ENCODE measurements at places on chromosomes 7 and 10.

DNA sequence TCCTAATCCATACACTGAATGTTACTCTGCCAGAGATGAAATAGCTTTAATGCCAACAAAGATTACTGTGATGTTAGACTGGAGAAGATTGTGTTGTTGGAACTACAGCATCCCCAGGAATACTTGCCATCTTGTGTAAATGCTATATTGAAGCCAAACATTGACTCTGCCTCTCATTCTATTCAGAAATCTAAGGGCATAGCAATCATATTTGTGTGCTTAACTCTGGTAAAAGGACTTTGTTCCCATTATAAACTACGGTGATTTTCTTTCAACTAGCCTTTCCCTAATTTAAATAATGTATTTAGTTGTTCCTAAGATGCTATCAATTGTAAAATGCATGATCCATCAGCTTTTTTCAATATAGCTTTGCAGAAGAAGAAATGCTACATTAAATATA, 498.4 kb upstream of the LRRN3 start:
- no peak for DNase-seq

DNA sequence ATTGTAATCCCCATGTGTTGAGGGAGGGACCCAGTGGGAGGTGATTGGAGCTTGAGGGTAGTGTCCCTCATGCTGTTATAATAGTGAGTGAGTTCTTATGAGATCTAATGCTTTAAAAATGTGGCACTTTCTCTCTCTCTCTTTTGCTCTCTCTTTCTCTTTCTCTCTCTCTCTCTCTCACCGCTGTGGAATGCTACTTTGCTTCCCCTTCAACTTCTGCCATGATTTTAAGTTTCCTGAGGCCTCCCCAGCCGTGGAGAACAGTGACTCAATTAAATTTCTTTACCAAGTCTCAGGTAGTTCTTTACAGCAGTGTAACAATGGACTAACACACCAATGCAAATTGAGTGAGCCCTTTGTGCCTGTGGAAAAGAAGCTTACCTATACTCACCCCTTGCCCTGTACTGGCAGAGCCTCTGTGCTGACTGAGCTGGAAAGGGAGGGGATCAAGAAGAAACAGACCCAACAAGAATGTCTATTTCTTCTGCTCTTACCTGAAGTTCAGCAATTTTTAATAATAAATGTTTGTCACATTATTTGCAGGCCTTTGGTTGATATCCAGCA, 642.5 kb upstream of the KCND2 start:
- no peak for DNase-seq

- peak; percentile 60 for DNase-seq
Measured at GRCh38 chr10:100370714-100371481, 23.9 kb downstream of the SCD start.

GRCh38 chr7:97024209-97025129, at the start of gene DLX5:
DLX5 (minus strand) TSS chr7:97024831; CDS start chr7:97024623, 208 bp downstream.
- DNase-seq = no peak

DNA sequence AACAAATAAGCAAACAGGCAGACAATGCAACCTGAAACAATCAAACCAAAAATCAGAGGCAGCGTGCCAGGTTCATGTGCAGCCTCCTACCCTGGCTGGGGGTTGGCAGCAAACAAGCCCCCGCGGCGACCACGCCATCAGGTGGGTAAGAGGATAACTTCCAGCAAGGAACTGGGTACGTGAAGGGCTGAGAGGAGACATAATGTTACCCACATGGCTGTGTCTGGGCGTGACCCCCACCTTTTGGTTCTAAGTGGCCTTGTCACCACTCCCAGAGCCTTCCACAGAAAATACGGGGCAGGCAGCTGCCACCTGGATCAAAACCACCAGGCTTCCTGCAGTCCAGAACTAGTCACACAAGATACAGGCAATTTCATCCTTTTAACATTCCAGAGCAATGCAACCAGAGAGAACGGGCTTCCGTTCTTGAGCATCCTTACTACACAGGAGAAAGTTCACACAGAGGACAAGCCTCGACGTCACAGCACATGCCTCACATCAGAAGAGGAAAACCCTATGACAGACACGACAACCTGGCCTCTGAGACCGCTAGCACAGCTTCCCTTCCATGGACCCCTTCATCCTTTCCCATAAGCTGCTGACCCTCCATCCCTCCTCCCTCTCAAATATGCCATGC, 171.0 kb downstream of the GRID1 start:
- no peak for DNase-seq

GRCh38 chr10:90718182-90718581, 139.7 kb downstream of the HTR7 start:
- DNase-seq = no peak

- DNase-seq = no peak
Measured at GRCh38 chr10:47198221-47198620, 101.8 kb upstream of the GDF10 start.

DNA sequence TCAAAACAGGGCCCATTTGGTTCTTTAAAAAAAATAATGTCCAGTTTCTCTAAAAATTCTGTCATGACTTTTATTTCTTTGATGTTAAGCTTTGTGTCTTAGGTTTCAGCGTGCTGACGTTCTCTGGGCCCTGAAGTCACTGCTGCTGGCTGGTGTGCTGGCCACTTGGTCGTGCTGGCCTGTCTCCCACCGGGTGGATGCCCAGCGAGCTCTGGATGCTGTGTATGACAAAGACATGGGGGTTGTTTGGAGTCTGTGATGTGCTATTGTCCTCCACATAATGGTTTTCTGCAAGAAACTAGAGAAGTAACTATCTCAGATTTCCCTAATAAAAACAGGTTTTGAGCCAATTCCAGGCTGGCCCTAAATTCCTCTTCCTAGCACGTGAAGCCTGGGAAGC, 9.5 kb upstream of the IDI2 start:
- DNase-seq = no peak

DNA sequence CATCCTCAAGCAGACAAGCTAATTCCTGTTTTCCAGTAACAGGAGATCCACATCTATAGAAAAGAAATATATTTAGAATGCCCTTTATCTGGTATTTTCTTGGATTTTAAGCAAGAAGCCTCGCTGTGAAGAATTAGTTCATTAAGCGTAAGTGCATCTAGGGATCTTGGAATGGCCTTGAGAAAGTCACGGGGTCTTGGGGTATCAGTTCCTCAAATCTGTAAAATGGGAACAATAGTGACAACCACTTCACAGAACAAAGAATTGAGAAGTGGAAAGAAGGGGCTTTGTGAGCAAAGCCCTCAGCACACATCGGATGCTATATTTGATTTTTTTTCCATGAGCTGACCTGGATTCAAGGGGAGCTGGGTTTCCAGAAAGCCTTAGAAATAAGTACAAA, 32.3 kb upstream of the WDFY4 start:
- no peak for DNase-seq

- DNase-seq = no peak
Measured at GRCh38 chr10:3786295-3787015, 1.4 kb upstream of the KLF6 start.

DNA sequence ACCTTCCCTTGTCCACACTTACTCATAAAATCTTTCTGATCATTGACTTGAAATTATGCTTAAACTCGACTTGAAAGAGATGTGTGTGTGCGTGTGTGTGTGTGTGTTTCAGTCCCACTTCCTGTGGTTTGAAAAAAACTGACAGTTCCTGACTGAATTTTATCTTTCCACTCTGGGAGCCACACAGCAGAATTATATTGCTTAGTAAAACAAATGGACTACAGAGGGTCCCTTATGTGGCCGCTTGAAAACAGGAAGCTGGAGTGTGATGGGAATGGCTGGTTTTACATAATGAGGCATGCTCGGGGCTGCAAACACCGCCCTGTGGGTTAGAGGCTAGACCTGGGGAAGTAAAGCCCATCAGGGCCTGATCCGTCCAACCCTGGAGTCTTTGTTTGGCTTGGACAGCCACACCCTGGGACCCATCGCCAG, 54.8 kb downstream of the LYZL1 start:
- DNase-seq = no peak

DNA sequence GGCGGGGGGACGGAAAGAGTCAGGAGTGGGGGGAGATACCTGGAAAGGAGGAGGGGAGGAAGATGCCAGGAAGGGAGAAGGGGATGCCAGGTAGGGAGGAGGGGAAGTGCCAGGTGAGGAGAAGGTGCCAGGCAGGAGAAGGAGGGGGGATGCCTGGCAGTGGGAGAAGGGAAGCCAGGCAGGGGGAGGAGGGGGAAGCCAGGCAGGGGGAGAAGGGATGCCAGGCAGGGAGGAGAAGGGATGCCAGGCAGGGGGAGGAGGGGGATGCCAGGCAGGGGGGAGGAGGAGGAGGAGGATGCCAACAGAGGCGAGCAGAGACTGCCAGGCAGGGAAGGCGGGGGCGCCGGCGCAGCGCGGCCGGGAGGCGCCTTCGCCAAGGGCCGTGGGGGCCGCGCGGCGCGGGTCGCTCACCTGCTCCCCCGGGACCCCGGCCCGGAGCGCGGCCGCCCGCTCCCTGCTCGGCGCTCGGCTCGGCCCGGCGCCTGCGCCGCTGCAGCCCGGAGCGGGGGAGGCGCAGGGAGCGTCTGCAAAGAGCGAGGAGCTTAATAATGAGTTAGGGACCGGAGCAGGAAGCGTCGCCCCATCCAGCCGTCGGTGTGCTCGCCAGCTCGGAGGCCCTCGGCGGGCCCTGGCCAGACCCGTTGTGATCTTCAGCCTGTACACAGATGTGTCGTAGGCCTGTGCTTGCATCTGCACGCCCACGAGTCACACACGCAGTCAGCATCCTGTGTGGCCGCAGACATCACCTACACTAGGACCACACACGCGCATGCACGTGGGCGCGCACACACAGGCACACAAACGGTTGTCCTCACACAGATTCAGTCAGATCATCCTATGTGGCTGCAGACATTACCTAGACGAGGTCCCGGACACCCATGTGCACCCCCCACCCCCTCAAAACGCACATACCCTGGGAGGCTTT, 28.4 kb upstream of the SMARCD3 start:
- DNase-seq = peak; percentile 29

GRCh38 chr10:20455774-20456173, 441.3 kb downstream of the NEBL start:
- no peak for DNase-seq

DNA sequence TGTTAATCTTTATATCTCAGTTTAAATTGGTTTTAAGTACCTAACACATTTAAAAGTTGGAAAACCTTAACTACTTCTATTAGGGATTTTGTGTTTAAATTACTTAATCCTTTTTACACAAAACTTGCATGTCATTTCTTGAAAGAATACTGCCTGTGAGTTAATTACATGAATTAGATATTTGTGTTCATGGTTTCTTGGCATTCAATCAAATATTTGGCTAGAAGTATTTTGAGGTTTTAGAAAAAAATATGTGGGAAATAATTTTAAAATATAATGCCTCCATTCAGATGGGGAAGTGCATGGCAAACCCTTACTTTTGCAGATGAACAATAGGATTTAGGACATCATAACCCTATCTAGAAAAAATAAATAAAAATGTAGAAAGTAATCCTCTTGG, 186.5 kb upstream of the SEMA3E start:
- no peak for DNase-seq

DNA sequence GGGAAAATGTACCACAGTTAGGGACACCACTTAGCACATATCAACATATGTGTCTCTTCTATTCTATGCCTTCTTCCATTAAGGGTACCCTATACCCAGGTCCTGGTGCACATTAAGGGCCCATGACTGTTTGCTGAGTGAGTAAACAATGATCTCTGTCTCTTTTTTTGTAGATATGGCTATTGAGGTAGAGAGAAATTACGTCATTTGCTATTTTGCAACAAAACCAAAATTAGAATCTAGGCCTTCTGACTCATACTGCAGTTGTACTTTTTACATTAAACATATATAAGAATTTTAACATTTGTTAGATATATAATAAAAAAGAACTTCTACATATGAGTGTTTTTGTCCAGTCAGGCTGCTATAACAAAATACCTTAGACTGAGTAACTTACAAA, 683.2 kb upstream of the LRRN3 start:
- no peak for DNase-seq

- DNase-seq = no peak
Measured at GRCh38 chr7:30145426-30145970, 10.7 kb downstream of the MTURN start.

DNA sequence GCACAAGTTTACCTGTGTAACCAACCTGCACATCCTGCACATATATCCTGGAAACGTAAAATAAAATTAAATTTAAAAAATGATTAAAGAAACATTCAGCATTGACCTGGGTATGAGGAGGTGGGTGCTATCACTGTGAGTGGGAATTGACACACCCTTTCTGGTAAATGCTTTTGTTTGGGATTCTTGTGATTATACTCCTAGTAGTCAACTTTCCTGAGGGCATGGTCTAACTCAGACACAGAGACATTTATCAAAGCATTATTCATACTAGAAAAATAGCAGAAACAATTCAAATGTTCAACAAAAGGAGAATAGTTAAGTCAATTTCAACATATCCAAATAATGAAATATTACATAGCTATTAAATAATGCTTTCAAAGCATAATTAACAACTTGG, 44.2 kb downstream of the CNNM2 start:
- DNase-seq = no peak

DNA sequence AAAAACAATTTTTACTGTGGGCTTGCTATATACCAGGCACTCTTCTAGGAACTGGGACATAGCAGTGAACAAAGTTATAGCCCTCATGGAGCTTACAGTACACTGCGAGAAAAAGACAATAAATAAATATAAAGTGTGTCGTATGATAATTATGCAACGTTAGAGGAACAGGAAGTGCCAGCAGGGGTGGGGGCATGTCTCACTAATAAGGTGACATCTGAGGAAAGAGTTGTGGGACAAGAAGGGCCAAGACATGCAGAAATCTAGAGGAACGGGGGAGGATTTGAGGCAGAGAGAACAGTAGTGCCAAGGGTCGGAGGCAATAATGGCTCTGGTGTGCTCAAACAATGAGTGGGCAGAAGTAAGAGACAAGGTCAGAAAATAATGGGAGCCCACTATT, 52.8 kb downstream of the LMBR1 start:
- DNase-seq = no peak

- no peak for DNase-seq
Measured at GRCh38 chr7:28102797-28103196, 77.8 kb downstream of the JAZF1 start.

GRCh38 chr10:71397296-71398212, 834 bp downstream of the CDH23 start:
- DNase-seq = no peak
